ENCODE measurements at places on chromosomes 4 and X.

DNA sequence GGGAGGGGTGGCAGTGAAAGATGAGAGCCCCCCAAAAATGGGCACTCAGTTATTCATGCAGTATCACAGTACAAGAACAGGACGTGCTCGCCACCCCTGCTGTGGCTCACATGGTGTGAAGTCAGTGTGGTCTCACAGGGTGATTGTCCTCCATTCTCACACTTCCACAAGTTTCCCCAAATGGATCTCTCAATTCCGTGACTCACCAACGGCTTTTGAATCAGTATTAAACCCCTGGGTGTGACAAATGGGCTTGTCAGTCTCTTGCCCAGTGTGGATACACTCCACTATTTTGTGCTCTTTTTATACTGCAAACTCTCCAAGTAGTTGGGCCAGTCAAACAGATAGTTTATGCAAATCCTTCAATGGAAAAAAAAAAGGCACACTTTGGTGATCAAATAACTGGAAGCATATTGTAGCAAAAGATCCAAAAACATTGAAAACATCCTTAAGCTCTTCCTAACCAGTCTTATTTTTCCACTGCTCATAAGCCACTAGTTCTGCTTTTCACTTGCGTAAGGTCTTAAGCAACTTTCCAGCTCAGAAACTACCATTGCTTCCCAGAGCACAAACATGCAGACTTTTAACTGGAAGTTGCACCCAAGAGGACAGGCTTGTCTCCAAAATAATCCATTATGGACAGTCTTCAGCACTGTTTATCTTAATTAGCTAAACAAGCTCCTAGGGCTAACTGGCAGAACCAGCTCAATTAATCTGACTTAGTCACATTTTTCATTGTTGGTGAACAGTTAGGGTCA lies 365.7 kb downstream of the PPP3CA start:
- peaks cover 7% of the 10 kb centered on the region for H3K4me1 ChIP-seq
- H3K27ac ChIP-seq: no peak overlapping the region
- H3K27me3 ChIP-seq: no peaks in the 10 kb centered on the region
- H3K4me3 ChIP-seq: no peak overlapping the region
- DNase-seq: no peak
- H3K36me3 ChIP-seq: no peaks in the 10 kb centered on the region

- no peak overlapping the region for H3K4me3 ChIP-seq
- peaks cover 4% of the 10 kb centered on the region for H3K36me3 ChIP-seq
- no peak overlapping the region for H3K27ac ChIP-seq
- H3K4me1 ChIP-seq: no peaks in the 10 kb centered on the region
Measured at GRCh38 chr4:113435893-113436292, 325.6 kb downstream of the CAMK2D start.

GRCh38 chr4:17957688-17958087 lies 63.9 kb downstream of the LCORL start:
- H3K4me3 ChIP-seq: no peak overlapping the region
- H3K36me3 ChIP-seq: peaks cover 41% of the 10 kb centered on the region
- no peaks in the 10 kb centered on the region for H3K27me3 ChIP-seq
- peaks cover 18% of the 10 kb centered on the region for H3K4me1 ChIP-seq
- no peak for DNase-seq

DNA sequence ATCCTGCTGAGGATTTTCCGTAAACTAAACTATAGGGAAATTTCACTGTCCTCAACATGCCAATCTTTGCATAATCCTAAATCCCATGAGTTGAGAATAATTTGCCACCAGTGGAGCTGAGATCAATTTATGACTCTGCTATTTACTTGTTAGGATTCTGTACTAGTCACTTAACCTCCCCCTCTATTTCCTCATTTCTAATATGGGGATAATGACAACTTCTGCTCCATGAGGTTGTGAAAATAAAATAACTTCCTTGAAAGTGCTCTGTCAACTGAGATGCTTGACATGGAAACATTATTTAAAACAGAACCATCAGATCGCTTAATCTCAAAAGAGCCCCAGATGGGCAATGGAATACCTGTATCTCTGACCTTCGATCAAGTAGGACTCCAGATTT lies 2.6 kb upstream of the FGF16 start:
- H3K4me3 ChIP-seq: no peak overlapping the region
- H3K4me1 ChIP-seq: peaks cover 17% of the 10 kb centered on the region
- DNase-seq: no peak
- H3K27me3 ChIP-seq: peaks cover 36% of the 10 kb centered on the region
- no peaks in the 10 kb centered on the region for H3K36me3 ChIP-seq

DNA sequence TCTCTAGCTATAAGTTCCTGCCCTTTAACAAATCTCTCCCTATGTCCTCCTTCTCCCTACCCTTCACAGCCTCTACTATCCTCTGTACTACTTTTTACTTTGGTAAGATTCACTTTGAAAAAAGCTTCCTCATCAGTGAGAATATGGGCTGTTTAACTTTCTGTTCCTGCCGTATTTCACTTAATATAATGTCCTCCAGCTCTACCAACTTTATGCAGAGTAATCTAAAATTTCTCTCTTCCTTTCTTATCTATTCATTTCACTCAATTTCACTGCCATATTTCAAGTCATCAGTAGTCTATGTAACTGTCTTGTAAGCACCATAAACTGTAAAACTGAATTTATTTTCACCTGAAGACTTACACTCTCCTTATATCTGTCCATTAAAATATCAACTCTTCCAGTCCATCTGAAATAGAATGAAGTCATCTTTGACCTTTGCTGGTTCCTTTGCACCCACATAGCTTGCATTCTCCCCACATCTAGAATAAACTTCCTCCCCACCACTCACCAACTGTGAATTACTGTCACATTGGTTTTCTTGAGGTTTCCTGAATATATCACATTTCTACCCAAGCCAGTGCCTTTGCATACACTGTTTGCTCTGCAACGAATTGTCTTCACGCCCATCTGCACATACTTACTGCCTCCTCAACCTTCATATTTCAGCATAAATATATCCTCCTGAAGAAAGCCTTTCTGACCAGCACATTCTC lies 54.6 kb downstream of the ARAP2 start:
- H3K27me3 ChIP-seq: no peaks in the 10 kb centered on the region
- peak overlapping the region; percentile 5 for H3K4me3 ChIP-seq
- peak overlapping the region; percentile 5 for H3K27ac ChIP-seq
- DNase-seq: no peak
- peaks cover 19% of the 10 kb centered on the region for H3K4me1 ChIP-seq

DNA sequence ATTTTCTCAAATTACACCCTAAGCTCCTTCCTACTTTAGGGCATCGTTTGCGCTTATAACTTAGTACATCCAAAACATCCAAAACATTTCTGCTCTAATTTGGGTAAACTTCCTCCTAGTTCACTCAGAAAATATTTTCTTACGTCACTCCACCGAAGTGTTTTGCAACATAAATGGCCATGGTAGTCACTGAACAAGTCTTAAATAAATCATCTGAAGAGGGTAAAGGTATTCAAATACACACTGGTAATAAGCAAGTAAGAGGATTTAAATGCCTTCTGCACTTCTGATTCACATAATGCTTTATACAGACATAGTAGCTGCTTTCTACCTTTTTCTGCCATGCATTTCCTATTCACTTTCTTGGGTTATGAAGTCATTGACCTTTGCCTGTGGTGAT lies 991.9 kb downstream of the NLGN4X start:
- no peaks in the 10 kb centered on the region for H3K27me3 ChIP-seq
- H3K4me3 ChIP-seq: no peak overlapping the region
- no peaks in the 10 kb centered on the region for H3K4me1 ChIP-seq
- no peaks in the 10 kb centered on the region for H3K36me3 ChIP-seq
- H3K27ac ChIP-seq: no peak overlapping the region
- no peak for DNase-seq

- H3K36me3 ChIP-seq: no peaks in the 10 kb centered on the region
- H3K4me1 ChIP-seq: peaks cover 21% of the 10 kb centered on the region
- peaks cover 47% of the 10 kb centered on the region for H3K27me3 ChIP-seq
- H3K27ac ChIP-seq: no peak within 1 kb of the TSS
- DNase-seq: no peak
- H3K4me3 ChIP-seq: peak within 1 kb of the TSS; percentile 70
Measured at GRCh38 chr4:104494822-104495559, at the start of gene CXXC4. CXXC4 (minus strand) TSS chr4:104494894; CDS start chr4:104491802, 3,092 bp downstream.

- peaks cover 26% of the 10 kb centered on the region for H3K36me3 ChIP-seq
- H3K4me3 ChIP-seq: no peak overlapping the region
- H3K4me1 ChIP-seq: no peaks in the 10 kb centered on the region
- no peak for DNase-seq
Measured at GRCh38 chr4:165095291-165095690, 17.4 kb downstream of the TMEM192 start.

DNA sequence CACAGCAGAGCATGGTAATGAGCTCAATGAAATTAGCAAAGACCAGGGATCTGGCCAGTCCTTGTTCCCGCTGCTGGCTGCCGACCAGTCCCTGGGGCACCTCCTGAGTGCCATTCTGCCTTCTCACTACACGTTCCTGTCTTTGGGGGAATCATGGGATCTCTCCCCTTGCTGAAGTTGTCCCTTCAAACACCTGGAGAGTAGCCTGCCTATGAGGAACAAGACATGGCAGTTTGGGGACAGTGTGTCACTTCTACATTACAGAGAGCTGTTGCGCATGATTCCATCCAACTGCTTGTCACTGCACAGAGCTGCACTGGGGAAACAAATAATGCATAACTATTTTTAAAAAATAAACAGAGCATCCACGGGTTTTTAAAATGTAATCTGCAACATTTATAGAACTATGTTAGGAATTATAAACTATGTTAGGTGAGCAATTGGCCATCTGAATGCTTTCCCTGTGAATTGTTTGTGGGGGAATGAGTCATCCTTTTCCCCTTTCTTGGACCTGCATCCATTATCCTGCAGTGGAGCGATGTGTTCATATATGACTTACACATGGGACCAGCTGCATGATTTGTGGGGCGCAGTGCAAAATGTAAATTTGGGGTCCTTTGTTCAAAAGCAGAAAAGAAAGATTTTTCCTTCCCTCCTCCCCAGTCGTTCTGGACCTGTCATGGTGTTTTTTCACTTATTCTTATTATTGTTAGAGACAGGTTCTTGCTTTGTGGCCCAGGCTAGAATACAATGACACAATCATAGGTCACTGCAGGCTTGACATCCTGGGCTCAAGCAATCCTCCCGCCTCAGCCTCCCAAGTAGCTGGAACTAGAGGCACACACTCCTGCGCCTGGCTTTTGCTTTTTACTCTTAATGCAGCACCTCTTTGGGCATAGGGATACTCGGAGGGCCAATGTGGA lies 115.0 kb upstream of the TBL1X start:
- no peak overlapping the region for H3K4me3 ChIP-seq
- no peak overlapping the region for H3K27ac ChIP-seq
- H3K4me1 ChIP-seq: peaks cover 13% of the 10 kb centered on the region

GRCh38 chr4:4857001-4857808 lies 2.3 kb upstream of the MSX1 start:
- DNase-seq: no peak
- peaks cover 12% of the 10 kb centered on the region for H3K36me3 ChIP-seq

DNA sequence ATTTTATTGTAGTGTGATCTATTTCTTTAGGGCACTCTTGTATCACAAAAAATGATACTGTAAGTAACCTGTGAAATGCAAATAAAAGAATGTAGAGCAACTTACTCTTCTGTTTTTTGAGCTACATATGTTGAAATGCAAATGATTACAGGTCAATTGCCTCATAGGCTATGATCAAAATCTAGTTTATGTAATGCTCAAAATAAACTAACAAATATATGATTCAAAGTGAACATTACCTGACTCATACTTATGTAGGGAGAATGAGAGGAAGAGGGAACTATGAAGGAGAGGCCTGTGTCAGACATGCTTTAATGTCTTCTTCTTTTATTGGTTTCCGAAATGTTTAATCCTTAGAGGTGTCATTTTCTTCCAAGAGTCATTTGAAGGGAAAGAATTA lies 5.0 kb upstream of the RPS6KA3 start:
- H3K4me1 ChIP-seq: peaks cover 2% of the 10 kb centered on the region
- H3K4me3 ChIP-seq: no peak overlapping the region
- H3K27ac ChIP-seq: no peak overlapping the region
- H3K36me3 ChIP-seq: peaks cover 2% of the 10 kb centered on the region
- DNase-seq: no peak
- H3K27me3 ChIP-seq: no peaks in the 10 kb centered on the region

- no peak for DNase-seq
- no peak overlapping the region for H3K27ac ChIP-seq
- no peaks in the 10 kb centered on the region for H3K4me1 ChIP-seq
- H3K36me3 ChIP-seq: no peaks in the 10 kb centered on the region
- H3K4me3 ChIP-seq: no peak overlapping the region
Measured at GRCh38 chr4:142563682-142564291, 282.3 kb downstream of the INPP4B start.

DNA sequence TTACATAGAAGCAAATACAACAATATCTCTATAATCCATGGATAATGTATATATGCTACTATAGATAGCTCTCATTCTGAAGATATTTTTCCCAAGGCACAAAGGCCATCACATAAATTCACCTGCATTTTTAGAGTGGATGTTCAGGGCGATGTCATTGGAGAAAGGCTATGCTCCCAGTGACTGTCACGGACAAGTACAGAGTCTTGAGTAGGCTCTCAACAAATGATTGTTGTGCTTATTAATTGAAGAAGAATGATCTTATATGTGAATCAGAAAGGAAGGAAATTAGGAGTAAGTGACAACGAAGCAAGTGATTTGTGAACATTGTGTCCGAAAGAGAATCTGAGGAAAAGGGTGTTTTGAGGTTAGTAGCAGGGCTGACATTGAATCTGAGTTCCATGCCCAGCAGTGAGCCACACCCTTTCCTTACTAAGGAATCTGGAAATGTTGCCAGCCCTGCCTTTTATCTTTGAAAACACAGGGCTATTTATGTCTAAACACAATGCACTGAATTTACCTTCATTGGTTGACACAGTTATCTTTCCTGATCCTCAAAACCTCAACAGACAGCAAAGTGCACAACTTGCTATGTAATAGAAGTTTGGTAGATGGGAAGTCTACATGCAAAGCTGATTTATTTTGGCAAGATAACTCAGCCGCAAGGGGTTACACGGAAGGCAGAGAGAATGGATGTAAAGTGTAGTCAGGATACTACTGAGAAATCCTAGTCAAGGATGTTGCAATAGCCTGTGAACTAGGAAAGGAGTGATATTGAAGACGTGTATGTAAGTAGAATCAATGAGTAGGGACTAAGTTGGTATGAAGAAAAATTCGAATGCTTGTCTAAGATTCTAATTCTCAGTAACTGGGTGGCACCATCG lies 50.4 kb downstream of the SORBS2 start:
- H3K27me3 ChIP-seq: peaks cover 14% of the 10 kb centered on the region
- no peak for DNase-seq
- H3K27ac ChIP-seq: peak overlapping the region; percentile 1
- H3K36me3 ChIP-seq: no peaks in the 10 kb centered on the region

- H3K4me1 ChIP-seq: no peaks in the 10 kb centered on the region
- no peak overlapping the region for H3K27ac ChIP-seq
- peaks cover 19% of the 10 kb centered on the region for H3K27me3 ChIP-seq
- no peaks in the 10 kb centered on the region for H3K36me3 ChIP-seq
- DNase-seq: no peak
- H3K4me3 ChIP-seq: no peak overlapping the region
Measured at GRCh38 chrX:69428216-69428615, 75.9 kb upstream of the NALF2 start.

DNA sequence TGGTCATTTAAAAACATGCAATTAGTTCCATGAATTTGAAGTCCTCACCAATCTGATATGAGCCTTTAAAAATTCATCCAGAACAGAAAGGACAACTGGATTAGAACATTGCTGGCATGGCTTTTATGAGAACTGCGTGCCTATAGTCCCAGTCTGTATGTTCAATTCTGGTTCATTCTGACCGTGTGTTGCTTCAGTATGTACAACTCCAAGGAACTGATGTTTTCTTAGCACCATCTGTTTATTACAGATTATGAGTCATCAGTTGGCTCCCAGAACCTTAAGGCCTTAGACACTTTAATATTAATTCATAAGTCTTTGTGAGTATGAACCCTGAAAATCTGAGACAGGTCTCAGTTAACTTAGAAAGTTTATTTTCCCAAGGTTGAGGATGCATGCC lies 115.0 kb downstream of the CEP44 start:
- H3K27ac ChIP-seq: no peak overlapping the region
- no peak for DNase-seq
- H3K4me1 ChIP-seq: no peaks in the 10 kb centered on the region
- H3K36me3 ChIP-seq: no peaks in the 10 kb centered on the region
- no peak overlapping the region for H3K4me3 ChIP-seq
- peaks cover 5% of the 10 kb centered on the region for H3K27me3 ChIP-seq
